Foreskin fibroblast (primary cell): ENCODE measurements at places on chromosomes 6 and 20.

DNA sequence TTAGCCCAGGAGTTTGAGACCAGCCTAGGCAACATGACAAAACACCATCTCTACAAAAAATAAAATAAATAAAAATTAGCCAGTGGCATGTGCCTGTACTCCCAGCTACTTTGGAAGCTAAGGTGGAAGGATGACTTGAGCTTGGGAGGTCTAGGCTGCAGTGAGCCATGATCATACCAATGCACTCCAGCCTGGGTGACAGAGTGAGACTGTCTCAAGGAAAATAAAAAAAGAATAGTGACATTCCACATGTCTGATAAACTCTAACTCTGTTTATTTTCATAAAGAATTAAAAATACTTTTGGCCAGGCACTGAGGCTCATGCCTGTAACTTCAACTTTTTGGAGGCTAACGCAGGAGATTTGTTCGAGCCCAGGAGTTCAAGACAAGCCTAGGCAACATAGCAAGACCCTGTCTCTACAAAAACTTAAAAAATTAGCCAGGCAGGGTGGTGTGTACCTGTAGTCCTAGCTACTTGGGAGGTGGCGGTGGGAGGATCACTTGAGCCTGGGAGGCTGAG, 115.1 kb downstream of the GJA1 start:
- DNase-seq, result no peak

DNA sequence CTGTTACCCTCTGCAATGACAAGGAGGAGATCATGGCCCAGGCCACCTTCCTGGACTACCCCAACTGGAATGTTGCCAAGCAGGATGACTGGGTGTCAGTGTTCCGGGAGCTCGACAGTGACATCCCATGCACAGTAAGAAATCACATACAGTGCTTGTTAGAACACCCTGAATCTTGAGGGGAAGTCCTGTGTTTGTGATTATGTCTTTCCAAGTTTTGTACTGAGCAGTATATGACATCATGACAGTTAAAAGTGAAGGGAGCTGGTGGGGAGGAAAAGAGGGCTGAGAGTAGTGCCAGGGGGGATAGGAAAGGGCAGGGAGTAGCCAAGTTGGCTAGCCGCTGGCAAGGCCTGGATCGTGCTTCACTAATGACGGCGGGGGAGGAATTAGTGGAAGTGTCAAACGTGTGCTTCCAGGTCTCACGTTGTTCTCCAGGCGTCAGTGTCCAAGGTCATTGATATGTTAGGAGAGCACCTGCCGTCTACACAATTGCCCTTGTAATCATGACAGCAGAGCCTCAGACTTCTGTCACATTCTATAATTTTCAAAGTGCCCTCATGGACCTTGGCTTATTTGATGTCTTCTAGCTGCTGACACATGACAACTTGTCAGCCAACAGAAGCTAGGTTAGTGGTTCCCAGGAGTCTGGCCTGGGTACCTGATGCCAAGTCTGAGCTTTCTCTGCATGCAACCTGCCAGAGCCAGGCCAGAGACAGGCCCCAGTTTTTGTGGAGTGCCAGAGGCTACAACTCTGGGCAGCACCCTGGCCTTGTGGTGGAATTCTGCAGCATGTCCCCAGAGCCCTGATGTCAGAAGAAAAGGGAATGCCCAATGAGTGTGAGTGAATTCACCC, 18.8 kb downstream of the CFAP61 start:
- DNase-seq, result no peak

DNA sequence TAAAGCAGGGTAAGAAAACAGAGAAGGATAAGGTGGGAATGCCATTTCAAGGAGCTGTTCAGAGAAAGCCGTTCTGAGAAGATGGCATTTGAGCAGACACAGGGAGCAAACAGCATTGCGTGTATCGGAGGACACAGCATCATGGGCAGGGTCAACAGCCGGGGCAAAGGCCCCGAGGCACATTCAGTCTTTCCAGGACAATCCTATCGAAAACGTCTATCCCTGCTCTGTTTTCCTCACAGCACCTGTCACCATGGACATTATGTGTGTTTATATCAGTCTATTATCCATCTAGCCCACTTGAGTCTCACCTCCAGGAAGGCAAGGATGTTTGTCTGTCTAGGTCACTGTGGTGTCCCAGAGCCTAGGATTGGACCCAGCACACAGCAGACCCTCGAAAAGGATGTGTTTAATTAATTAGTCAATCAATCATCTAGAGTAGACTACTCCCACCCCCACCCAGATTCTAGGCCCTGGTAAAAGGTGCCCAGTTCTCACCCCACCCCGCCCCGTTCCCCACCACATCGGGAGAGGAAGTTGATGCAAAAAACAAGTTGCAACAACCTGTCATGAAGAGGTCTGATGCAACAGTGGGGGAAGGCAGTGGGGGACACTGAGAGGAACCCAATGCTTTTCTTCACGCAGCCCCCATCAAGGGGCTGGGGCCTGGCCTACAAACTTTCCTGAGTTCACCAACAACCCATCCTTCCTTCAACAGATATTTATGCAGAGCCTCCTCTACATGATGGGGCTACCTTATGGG, 66.6 kb downstream of the PREX1 start:
- no peak for DNase-seq

- no peak for DNase-seq
These were observed 154.0 kb downstream of the LY86 start for GRCh38 chr6:6742535-6742934.

DNA sequence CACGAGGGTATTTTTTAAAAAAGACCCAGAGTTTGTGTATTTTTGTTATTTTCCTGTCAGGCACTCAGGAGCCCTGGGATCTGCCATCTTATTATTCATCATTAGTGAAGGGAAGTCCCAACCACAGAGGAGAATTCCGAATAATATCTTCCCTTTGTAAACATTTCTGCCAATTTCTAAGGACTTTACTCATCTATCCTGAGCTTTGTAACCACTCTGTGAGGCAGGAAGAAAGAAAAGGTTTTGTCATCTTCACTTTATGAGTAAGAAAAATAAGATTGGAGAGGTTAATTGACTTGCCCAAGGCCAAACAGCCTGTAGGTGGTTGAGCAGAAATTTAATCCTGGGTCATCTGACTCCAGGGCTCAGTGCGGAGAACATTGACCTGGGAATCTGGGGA, 23.0 kb upstream of the IYD start:
- DNase-seq, result no peak

DNA sequence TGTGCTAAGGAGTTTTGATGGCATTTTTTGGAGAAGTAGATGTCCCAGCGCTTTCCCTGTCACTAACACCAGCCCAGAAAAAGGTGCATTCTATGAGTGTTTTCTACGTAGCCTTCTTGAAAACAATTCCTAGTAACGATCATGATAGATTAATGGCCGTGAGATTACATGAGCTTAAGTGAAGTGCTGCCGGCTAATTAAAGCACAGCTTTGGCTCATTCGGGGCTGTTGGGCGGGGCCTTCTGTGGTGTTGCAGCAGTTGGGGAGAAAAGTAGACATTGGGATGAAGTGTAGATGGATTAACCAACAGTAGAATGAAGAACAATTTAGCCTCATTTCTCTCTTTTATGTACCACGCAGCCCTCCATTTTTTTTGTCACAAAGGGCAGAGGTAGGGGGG, 20.8 kb upstream of the TRAF3IP2 start:
- DNase-seq, result peak; percentile 21

GRCh38 chr6:42050297-42051267, at the start of gene TAF8:
Gene TAF8, plus strand, starts transcription at chr6:42050524. Its CDS starts 18 bp downstream, at chr6:42050542.
- peak; percentile 97 for DNase-seq

DNA sequence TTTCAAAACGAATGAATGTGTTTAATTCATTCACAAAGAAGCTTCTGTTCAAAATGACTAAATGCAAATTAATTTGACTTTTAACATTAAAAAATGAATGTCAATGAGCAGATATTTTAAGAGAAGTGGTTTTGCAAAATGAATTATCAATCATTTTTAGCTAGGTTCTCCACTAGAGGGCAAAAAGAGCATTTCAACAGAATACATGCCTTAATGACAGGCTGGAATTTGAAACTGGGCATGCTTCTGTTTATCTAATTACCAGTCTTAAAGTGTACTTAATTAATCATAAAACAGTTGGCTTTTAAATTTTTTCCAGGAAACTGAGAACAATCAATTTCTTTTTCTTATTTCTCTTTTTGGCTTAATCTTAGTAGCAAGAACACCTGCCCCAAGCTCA, 63.8 kb upstream of the TINAG start:
- peak; percentile 14 for DNase-seq

- DNase-seq, result no peak
These were observed 128.8 kb downstream of the QKI start for GRCh38 chr6:163543321-163543720.

DNA sequence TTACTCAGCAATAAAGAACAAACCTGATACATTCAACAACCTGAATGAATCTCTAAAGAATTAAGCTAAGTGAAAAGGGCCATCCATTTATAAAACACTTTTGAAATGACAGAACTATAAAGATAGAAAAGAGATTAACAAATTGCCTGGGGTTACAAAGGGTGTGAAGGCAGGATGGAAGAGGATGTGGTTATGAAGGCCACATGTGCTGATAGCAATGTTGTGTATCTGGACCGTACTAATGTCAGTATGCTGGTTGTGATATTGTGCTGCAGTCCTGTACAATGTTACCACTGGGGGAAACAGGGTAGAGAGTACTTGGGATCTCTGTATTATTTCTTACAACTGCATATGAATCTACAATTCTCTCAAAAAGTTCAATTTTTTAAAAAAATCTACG, 36.4 kb downstream of the ELOVL5 start:
- DNase-seq, result no peak

GRCh38 chr6:51913265-51913664, 174.1 kb downstream of the PKHD1 start:
- DNase-seq, result no peak

DNA sequence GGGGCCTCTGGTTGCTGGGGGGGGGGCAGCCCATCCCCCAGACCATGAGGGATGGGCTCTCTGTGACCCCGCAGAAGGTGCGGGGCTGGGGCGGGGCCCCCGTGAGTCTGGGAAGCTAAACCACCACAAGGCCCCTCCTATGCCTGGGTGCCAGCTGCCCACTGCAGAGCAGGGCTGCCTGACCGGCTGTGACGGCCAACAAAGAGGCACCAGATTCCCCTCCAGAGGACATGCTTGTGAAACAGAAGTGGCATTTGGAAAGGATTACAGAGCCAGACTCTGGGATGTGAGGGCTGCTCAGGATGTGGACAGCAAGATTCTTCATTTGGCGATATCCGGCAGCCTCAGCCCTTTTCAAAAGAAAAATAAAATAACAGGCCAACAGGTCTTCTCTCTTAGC, 16.5 kb upstream of the NTSR1 start:
- peak; percentile 21 for DNase-seq

DNA sequence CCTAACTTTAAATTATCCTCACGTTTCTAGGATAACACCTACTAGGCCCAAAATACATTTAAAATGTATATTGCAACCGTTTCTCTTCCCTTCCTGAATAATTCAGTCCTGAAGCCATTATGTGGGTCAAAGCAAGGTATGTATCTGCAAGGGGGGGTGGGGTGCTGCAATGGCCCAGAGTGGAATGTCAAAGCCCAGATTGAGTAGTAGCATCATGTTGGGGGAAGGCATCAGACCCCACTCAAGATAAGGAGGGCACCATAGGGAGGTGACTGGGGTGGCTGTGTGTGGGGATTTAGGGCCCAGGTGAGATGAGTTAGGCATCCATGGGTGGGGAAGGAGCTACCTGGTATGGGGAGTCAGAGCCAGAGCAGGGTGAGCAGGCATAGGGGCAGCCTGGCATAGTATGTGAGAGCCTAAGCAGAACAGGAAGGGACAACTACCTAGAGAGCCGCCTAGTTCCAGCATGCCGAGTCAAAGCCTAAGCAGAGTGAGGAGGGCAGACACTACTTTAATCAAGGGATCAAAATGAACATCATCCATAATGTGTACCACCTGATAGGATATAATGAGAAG, 48.2 kb downstream of the ZNF292 start:
- DNase-seq, result no peak

DNA sequence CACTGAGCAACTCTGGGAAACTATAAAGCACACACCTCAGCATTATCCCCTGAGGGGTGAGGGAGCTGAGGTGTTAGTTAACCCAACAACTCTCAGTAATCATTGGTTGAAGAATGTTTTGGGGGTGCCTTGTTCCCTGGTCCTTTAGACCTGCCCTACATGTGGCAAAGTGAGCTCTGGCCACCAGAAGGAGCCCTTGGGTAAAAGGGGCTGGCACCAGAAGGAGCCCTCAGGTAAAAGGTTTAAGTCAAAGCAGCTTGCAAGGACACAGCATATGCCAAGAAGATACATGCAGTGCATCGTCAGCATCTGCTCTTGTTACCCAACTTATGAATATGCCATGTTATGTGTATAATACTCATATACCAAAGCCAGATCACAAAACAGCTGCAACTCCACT, 1081.7 kb downstream of the KIF16B start:
- no peak for DNase-seq

GRCh38 chr6:11016452-11016851, 27.7 kb downstream of the ELOVL2 start:
- DNase-seq, result no peak

GRCh38 chr6:87767478-87767877, 65.4 kb upstream of the AKIRIN2 start:
- no peak for DNase-seq

GRCh38 chr20:14956538-14956937, 619.1 kb upstream of the FLRT3 start:
- no peak for DNase-seq

GRCh38 chr20:16301986-16302385, 271.3 kb downstream of the KIF16B start:
- DNase-seq, result no peak

DNA sequence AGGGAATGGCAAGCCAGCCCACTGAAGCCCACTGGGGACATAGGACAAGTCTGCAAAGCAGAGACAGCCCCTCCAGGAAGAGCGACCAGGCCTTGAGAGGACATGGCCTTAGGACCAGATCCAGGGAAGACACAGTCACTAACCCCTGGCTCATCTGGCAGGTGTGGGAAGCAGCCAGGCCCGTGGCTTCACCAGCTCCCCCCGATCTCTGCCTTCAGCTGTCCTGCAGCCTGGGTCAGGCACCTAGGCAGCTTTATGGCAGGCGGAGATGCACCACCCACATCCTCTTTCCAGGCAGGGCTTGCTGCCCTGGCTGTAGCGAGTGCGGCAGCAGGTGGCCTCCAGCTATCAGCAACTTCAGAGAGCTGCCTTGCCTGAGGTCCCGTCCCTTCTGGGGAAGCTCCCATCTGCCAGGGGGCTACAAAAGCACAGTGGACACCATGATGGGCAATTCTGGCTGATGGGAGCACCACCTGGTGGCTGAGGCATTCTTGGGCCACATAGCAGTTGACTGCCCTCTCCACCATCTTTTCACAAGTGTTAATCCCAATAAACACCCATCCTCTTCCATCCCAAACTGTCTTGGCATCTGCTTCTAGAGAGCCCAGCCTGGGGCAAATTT, 85.8 kb downstream of the DZANK1 start:
- DNase-seq, result no peak

- no peak for DNase-seq
These were observed 536.2 kb upstream of the NRSN1 start for GRCh38 chr6:23589811-23590210.

GRCh38 chr6:2950713-2951112, 20.7 kb downstream of the SERPINB6 start:
- DNase-seq, result no peak
